ENCODE measurements at places on chromosomes 11 and 22.

- no peak for DNase-seq
These were observed 61.4 kb upstream of the GNAZ start for GRCh38 chr22:23008896-23009295.

- DNase-seq = no peak
These were observed 16.6 kb upstream of the MS4A6E start for GRCh38 chr11:60310407-60310998.

GRCh38 chr11:92528001-92528400 lies 303.4 kb downstream of the FAT3 start:
- no peak for DNase-seq

GRCh38 chr11:25775603-25776002 lies 556.3 kb upstream of the ANO3 start:
- DNase-seq = no peak

DNA sequence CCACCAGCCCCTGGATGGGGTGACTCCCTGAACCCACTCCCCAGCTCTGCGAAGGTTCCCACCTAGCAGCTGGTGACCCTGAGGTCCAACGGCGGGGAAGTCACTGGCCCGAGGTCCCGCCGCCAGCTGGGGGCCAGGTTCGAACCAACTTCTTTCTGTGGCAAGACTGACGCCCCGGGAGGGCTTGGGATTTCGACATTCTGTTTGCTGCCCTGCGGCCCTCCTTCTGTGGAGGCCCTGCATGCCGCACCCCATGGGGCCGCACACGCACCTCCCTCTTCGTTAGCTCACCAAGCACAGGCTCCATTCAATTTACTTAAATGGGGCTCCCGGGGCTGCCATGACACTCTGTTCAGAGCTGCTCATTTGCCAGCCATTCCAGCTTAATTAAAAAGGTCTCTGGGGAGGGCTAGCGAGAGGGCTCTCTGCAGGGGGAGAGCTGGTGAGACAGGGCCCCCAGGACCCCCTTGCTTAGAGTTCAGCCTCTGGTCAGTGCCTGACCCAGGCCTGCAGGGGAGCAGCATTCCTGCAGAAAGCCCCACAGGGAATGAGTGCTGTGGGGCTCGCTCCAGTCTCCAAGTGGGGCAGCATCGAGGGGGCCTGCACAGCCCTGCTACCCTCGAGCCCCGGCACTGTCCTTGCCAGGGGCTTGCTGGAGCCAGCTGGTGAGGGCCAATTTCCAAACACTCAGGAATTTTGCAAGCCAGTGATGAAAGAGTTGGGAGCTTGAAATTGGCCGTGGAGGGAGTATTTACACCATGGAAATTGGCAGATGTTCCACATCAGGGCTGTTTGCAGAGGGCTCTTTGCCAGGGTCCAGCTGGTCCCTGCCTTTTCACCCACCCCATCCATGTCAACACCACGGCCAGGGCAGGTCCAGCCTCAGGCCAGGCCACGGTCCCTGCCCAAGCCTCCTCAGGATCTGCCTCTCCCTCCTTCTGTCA lies 80.8 kb downstream of the CACNA1I start:
- no peak for DNase-seq

GRCh38 chr11:107830915-107831540 lies 27.6 kb downstream of the SLC35F2 start:
- DNase-seq = no peak

DNA sequence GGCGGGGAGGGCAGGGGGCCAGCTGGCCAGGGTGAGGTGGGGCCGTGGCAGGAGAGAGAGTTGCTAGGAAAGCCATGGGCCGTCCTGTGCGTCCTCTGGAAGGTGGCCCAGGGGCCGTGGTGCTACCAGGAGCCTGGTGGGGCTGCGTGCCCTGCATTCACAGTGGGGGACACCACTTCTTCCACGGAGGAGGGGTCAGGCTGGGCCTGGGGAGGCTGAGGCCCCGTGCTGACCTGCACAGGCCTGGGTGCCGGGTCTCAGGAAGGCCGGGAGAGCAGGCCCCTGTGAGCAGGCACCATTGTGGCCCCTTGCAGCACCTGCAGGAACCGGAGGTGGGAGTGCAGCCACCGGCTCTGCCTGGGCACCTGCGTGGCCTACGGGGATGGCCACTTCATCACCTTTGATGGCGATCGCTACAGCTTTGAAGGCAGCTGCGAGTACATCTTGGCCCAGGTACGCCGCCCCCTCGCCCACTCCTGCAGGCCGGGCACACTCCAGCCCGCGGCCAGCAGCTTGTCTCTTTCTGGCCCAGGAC lies 12.0 kb downstream of the MUC5B start:
- no peak for DNase-seq

DNA sequence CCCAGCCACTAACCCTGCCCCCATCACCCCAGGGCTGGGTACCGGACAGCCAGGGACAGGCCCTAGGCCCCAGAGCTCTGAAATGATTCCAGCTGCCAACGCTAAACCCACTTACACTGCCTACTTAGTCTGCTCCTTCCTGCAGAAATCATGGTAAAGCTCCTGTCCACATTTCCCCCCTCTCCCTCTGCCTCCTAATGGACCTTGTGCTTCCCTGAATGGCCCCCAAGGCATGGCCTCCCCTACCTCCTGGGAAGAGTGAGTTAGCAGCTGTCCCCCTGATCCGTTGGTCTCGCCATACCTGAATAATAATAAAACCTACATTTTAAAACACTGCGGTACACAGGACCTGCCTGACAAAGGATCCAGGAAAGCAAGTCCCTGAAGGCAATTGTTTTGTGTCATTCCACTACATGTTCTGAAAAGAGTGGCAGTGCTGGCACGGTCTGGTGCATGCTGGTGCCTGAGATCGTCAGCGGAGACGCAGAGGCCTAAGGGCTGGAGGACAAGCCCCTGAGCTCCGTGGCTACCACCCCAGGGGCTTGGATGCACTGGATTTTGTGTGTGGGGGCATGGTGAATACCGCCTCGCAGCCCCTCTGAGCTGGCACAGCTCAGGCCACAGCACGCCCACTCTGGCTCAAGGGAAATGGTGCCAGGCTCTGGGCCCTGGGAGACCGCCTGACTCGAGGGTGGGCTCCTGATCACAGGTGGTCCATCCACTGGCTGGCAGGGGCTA lies 186.3 kb downstream of the CTTN start:
- DNase-seq = no peak

GRCh38 chr11:121904148-121904547 lies 211.9 kb downstream of the BLID start:
- no peak for DNase-seq

DNA sequence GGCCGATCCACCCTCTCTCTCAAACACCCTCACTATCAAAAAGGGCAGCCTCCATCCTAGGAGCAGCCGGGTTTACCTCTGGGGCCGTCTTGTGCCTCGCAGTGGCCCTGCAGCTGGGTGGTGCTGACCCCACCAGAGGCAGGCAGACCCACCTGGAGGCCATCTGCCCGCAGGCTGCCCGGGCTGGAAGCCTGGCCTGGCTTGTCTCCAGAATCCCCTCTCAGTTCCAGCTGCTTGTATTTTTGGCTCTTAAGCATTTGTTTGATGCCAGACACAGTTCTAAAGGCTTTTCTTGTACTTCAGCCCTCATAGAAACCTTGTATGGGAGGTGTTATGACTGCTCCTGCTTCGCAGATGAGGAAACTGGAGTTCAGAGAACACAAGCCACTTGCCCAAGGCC lies 4.2 kb upstream of the NFAM1 start:
- DNase-seq = no peak

DNA sequence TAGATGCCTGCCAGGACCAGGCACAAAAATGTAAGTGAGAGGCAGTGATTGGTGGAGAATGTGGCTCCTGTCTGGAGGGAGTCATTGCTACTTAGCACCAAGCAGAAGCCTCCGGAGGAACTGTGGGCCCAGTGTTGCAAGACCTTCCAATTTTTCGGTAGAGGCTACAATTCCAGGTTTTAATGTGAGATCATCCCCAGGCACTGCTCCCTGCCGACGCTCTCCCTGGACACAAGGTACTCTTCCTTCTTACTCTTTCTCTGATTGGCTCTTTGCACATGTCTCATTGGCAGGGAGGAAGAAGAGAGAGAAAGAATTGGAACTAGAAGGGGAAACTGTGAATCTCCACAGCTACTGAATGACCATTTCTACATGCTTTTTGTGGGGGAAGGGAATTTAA lies 53.7 kb upstream of the EP300 start:
- no peak for DNase-seq

- peak; percentile 33 for DNase-seq
These were observed 43.1 kb downstream of the TYR start for GRCh38 chr11:89220684-89221339.

DNA sequence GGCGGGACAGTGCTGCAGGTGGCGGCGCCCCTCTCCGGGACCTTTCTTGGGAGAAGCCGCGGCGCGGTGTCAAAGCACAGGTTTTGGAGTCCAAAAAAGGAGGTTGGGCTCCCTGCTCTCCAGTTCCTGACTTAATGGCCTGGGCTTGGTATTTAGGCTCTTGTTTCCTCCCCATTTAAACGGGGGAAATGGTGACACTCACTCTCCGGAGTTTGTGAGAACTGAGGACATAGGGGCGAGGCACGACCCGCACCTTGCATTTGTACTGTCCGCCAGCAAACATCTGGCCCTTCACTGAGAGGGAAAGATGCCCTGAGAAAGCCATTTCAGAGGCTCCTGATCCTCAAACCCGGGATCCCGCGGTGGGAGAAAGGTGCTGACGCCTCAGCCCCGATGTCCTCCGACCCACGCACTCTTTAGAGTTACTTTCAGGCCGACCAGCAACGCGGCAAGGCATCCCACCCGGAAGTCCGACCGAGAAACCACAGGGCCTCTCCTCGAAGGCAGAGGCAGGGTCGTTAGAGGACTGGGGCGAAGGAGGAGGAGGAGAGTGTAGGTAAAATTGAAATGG lies 2.9 kb upstream of the WDR74 start:
- no peak for DNase-seq

DNA sequence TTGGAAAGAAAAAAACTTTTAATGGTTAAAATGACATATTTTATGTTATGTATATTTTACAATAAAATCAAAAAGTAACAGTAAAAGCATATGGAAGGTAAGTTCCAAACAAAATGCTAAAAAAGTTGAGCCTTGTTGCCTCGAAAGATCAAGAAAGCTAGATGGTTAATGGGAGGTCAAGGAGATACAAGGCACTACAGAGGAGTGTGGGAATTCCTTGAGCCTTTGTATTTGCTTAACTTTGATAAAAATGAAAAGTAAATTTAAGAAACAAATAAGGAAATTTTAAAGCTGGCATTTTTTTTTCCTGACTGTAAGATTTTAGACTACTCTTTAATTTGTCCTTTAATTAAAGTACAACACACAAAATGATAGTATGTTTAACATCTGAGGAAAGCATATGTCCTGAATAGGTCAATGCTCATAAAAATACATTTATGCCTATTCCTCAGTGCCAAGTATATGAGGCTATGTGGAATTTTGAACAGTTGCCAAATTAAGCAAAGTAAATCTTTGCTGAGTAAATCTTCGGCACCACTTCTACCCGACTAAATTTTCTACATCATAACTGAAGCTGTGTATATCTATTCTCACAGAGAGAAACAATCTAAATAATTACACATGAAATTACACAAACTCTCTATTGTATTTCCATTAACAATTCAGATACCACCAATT lies 108.8 kb downstream of the TTC28 start:
- no peak for DNase-seq

Data from NCI-H2081 treated with DMSO at 0.1 percent for 48 hours (cell line).